ENCODE measurements at places on chromosomes 16 and 17.
A peak's percentile ranks its signal among the peaks of the same experiment; 100 is the strongest.

GRCh38 chr17:8294361-8294760 is 839 bp downstream of the SLC25A35 start:
- DNase-seq: no peak

GRCh38 chr17:57033296-57033695 is 51.8 kb upstream of the AKAP1 start:
- no peak for DNase-seq

DNA sequence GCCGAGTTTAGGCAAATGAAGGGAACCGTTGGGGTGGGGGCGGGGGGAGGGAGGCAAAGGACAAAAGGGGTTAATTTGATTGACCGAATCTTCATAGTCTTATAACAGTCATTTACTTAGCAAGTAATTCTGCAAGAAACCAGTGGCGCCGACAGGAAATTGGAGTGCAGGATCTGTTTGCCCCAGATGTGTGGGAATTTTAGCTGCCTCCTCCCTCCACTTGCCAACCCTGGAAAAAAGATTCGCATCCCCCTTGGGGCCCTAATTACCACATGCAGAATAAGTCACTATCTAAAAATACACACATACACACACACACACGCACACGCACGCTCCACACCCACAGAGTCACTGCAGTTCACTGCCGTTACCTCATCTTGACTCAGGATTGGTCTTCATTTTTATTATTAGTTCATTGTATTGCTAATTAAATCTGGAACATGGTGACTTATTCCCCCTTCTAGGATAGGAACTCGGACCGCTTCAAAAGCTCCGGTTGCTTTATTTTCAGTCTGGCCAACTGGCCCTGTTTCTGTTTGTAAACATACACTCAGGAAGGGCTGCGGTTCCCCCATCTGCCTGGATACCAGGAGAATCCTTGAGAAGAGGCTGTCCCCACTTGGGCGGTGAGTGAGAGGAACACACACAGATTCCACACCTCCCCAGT is 241.6 kb upstream of the SALL1 start:
- DNase-seq: no peak

DNA sequence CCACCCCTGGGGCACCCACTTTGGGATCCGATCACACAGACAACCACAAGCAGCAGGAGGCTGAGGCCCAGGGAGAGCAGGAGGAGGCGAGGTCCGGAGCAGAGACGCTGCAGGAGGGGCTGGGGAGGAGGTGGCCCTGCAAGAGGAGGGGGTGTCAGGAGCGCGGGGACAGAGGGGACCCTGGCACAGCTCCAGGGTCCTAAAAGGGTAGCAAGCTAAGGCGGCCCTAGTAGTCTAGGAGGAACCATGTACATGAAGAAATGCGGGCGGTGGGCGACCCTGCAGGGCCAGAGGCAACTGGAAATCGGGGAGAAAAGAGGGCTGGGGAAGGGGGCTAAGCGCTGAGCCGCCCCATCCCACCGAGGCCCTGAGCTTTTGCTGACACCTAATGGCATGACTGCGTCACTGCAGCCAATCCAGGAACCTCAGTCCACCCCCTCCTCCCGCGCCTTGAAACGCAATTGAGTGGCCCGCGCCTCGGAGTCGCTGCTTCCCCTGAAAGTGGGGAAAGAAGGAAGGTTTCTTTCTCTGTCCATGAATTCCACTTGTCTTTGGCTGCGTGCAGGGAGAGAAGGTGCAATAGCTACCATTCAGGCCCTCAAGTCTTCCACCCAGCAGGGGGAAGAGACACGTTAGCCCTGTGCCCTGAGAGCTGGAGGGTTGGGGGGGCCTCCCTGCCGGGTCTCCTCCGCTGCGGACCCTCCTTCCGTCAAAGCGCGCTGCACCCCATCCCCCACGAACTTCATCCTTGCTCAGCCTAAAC is 1.8 kb downstream of the ASGR1 start:
- DNase-seq: peak; percentile 43

GRCh38 chr16:2817340-2818271 is 569 bp downstream of the PRSS21 start:
- DNase-seq: no peak

DNA sequence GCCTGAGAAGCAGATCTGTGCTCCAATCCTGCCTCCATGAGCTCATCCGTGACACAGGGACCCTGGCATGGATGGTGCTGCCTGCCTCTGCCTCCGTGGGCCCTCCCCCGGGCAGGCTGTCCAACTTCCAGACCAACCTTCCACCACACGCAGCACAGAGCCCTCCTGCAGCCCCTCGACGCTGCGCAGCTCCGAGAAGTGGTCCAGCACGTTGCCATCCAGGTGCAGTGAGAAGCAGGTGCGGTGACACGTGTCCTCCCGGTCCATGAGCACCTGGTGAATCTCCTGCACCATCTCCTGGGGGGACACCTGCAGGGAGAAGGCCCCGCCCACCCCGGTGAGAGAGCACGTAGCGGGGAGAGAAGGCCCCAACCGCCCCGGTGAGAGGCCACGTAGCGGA is 8.4 kb downstream of the CLUH start:
- DNase-seq: no peak

- DNase-seq: no peak
These were observed 25.5 kb downstream of the MYO18A start for GRCh38 chr17:29154516-29155226.
